ENCODE measurements at places on chromosomes 11 and 22.
A peak's percentile ranks its signal among the peaks of the same experiment; 100 is the strongest.

DNA sequence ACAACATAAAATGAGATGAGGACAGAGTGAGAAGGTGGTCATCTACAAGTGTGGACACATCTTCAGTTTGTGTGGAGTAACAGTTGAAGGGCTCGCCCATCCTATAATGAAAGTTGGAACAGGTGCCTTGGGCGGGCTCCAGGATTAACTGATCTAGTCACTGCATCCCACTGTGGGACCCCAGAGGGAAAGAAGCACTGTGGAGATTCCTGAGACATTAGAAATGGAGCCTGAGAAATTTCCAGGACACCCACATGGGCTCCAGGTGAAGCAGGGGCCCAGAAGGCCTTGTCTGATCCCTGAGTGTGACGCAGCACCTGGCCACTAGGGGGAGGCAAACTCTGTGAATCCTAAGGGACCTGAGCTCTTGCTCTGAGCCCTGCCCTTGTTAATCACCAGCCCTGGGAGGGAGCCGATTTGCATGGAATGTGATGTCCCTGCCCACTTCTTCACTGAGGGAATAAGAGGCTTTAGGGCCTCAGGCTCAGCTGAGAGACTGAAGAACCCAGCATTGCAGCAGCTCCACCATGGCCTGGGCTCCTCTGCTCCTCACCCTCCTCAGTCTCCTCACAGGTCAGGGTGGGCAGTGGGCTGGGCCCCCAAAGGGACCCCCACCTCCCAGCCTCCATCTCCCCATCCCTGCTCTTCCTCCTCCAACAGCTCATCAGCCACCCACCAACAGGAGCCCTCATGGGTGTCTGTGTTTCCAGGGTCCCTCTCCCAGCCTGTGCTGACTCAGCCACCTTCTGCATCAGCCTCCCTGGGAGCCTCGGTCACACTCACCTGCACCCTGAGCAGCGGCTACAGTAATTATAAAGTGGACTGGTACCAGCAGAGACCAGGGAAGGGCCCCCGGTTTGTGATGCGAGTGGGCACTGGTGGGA, 98.4 kb downstream of the VPREB1 start:
- DNase-seq = peak; percentile 71

GRCh38 chr22:44862281-44862680, 109.9 kb downstream of the ARHGAP8 start:
- DNase-seq = no peak

DNA sequence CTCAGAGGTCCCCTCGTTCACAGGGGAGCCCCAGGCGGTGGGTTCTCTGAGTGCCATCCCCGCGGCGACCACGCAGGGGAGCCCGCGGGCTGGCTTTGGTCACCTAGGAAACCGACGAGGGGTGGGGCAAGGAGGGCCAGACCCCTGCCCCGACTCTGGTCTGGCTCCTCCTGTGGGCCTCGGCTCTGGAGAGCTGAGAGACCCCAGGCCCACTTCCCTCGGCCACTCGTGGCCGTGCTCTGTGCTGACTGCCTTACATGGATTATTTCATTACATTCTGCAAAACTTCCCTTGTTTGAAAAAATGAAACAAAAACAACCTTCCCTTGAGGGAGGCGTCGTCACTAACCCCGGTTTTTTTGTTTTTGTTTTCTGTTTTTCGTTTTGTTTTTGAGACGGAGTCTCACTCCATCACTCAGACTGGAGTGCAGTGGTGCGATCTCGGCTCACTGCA, 15.1 kb upstream of the CYTH4 start:
- peak; percentile 70 for DNase-seq

GRCh38 chr11:96798445-96798844, 408.6 kb downstream of the JRKL start:
- no peak for DNase-seq

GRCh38 chr11:75286826-75287465, 46.4 kb downstream of the TPBGL start:
- no peak for DNase-seq

DNA sequence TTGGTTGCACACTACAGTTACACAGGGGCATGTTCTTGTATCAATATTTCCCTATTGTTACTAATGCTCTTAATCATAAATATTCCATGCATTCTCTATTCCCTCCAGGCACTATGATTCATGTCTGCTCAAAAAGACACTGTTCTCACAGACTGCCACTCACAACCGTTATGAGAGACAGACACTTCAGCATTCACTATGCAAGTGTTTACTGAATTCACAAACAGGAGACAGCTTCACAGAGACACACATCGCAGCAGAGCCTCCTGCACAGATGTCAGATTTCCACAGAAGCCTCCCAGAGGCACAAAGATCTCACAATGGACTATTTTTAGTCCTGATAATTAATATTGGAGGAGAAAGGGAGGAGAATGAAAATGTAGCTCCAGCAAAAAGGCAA, 930.4 kb downstream of the OPCML start:
- no peak for DNase-seq

DNA sequence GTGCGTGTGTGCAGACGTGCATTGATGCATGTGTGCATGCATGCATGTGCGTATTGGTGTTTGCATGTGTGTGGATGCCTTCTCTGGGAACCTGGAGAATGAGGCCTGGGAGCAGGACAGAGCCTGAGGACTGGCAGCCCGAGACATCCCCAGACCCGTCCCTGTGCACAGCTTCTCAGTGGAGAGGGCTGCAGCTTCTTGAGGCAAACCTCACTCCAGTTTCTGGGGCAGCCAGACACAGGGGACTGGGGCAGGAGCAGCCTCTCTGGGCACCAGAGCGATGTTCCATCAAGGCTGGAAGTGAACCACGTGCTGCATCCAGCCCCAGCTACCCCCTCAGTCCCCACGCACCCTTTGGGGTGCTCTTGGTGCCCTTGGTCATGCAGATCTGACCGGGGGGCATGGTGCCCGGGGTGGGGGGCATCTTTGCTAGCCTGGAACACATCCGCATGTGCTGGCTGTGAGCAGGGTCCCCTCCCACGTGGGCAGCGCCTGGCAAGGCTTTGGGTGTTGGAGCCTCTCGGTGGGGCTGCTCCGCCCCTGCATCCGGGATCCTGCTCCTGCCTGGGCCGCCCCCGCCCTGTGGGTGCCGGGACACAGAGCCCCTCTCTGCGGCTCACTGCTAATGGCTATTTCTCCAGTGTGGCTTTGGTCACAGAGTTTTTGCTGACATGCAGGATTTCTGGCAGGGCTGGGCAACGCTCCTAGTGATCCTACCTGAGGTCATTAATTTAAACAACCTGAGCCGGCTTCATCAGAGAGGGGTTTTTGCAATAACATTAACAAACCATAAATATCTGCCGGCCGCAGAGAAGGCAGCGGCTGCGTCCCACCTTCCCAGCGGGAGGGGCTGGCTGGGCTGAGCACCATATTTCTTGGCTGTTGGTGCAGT, 434.7 kb downstream of the TBC1D22A start:
- DNase-seq = no peak

DNA sequence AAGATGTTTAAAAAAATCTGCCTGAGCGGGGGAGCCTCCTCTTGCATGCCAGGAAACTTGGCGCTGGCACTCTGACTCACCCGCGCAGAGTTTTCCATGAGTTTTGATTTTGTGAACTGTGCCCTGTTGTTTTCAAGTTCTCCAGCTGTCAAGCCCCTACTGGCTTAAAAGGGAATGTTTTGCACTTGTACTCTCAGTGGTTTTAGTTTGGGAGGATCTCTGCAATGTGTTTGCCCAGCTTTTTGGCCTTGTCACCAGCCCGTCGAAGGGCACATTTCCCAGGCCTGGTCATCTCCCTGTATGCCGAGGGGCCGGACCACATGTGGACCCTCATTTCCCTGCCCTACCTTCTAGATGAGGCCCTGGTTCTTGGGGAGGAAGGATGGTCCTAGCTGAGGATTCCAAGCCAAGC, 12.2 kb downstream of the MRGPRF start:
- no peak for DNase-seq

DNA sequence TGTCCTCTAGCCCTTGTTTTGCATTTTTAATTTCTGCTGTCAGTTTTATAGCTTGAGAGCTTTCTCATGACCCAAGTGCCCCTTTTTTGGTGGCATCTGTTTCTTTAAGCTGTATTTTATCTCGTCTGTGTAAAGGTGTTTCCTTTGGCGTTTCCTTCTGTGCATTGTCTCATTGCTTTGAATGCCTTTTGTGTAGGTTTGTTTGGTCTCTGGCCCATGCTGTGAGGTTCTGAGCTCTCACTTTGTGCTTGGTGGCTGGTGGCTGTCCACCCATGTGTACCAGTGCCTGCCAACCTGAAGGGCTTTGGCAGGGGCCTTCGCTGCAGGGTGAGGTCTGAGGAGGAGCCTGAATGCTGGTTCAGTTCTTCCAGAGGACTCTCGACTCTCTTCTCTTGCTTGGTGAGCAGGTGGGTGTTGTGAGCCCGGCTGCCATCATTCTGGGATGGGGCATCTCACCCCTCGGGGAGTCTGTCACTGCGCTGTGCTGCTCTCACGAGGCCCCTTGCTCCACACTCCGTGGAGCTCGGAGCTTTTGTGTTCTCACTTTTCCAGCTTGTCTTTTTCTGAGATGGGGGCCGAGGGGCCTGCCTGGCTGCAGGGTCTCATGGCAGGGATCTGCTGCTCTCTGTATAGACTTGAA, 14.9 kb downstream of the AP2A2 start:
- DNase-seq = no peak

DNA sequence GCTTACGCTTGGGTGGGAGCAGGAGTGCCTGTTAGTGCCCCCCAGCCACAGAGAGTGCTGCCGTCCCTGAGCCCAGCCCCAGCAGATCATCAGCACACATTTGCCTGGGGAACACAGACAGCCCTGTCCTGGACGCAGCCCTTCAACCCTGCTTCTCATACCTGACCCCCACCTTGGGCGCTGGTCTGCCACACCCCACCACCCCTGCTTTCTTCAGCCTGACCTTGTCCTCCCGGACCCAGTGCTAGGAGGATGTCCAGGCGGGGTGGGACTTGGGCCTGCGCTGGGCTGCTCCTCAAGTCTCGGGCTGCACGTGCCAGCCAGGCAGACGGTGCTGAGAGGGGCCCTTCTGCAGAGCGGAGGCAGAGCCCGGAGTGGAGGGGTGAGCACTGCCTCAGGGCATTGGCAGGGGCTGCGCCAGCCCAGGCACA, 119.2 kb downstream of the KCNQ1OT1 start:
- peak; percentile 6 for DNase-seq

DNA sequence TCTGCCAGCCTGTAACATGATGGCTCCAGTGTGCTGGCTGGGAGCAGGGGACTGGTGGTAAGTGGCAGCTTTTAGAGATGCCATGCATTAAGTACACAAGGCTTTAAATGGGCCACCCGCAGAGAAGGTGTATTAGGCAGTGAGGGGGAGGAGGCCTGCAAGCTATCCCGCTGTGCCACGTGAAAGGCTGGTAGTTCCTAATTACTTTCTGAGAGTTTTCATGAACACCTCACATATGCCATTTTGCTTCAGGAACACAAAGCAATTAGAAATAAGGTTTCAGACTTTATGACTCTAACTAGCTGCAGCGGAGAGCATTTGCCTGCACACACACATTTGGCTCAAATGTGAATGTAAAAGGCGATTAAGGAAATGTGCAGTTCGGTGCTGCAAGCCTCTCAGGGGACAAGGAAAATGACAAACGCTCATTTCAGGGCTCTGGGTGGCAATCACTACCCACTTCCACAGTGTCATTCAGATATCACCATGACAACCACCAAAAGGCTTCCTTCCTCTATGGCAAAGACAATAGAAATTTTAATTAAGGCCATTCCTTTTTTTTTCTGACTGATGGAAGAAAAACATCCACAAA, 116.6 kb downstream of the PLEKHA7 start:
- no peak for DNase-seq
